ENCODE measurements at places on chromosomes 2 and 18.

DNA sequence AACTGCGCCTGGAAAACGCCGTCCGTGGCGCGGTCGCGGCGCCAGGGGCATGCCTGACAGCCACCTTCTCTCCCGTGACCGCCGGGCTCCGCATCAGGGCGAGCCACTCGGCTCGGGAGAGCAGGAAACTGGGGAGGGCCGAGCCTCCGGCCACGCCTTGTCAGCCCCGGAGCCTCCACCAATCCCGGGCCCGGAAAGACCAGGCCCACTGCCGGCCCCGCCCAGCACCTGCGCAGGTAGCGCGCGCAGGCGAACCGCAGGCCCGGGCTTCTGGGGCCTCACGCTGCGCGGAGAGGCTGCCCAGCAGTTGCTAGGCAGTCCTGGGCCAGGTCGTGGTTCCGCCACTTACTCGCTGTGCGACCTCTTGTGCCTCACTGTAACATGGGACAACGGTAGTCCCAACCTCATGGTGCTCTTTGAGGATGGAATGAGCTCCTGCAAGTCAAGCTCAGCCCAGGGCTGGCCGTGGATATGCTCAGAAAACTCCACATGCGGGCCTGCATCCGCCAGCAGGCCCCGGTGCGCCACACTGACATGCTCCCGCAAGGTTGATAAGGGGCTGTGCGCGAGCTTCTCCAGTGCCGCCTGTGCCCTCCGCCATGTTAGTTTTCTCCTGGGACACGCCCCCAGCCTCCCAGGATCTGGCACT lies 97.1 kb downstream of the INHBB start:
- DNase-seq: no peak

GRCh38 chr2:190755772-190756415 lies 107.0 kb downstream of the NAB1 start:
- DNase-seq: no peak

- DNase-seq: no peak
Observed at GRCh38 chr2:207148020-207148419, 17.7 kb downstream of the KLF7 start.

DNA sequence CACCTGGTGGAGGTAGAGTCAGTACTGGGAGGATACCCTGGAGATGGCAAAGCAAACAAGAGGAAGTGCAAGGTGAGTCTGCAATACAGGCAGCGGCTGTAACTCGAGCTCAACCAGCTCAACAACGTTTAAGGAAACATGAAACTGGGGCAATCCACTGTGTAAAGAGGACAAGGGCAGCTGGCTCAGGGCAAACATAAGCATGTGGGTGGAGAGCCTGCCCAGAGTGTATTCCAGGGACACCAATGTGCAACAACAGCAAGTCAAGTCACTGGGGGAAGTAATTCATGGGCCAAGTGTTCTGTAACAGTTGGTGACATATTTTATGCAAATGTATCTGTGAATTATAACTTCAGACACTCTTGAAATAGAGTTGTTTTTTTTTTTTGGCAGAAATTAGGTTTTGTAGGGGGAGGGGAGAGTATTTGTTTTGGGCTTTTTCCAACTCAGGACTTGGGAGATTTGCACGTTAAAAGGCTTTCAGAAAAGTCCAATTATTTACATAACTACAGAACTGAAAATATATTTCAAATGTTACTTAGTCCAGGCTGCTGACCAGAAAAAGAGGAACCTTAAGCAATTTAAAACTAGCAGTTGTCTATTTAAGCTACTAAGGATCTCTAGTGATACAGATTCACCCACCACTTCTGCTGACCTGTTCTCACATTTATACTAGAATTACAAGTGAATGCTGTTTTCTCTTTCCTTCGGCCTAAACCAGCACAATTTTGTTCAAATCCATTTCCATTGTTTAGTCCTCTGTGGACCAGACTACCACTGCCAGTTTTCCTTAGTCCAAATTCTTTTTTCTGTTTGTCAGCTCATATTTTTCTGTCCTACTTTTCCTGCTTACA lies 18.6 kb downstream of the NRXN1 start:
- DNase-seq: no peak

- no peak for DNase-seq
Observed at GRCh38 chr2:70745276-70745825, 22.6 kb downstream of the ADD2 start.

DNA sequence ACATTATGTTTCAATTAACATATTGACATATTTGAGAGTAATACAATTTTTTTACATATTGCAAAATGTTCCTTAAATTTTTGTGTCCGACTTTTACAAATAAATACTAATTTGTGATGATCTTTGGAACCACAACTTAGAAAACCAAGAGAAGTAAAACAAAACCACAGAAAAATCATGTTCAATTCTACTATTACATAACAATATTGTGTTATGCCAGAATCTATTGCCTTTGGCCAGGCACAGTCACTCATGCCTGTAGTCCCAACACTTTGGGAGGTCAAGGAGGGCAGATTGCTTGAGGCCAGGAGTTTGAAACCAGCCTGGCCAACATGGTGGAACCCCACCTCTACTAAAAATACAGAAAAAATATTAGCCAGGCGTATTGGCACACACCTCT lies 92.8 kb upstream of the APCDD1 start:
- DNase-seq: no peak

GRCh38 chr2:207223051-207223450 lies 57.3 kb upstream of the KLF7 start:
- no peak for DNase-seq

DNA sequence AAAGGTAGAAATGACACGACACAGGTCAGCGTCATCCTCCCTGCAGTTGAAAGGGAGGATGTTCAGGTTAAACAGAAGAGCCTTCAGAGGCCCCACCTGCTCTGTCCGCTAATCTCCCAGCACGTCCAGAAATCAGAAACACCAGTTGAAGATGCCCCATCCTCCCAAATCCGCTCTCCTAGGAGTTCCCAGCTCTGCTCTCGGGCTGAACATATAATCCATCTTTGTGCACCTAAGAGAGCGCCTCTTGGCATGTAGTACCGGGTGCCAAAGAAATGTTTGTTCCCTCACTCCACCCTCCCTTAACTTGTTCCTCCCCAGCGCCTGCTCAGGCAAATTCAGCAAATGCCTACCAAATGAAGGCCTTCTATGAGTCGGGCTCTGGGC lies 145.2 kb upstream of the SMAD2 start:
- no peak for DNase-seq

- no peak for DNase-seq
Observed at GRCh38 chr2:102304711-102305611, 6.4 kb upstream of the IL1RL1 start.

GRCh38 chr2:69659941-69660483 lies 16.5 kb upstream of the AAK1 start:
- no peak for DNase-seq

All from activated CD4-positive, CD25-positive, alpha-beta regulatory T cell (primary cell).